Astrocyte of the cerebellum (primary cell): ENCODE measurements at places on chromosomes 5 and 9.

GRCh38 chr5:106698169-106698568 is 972.6 kb downstream of the EFNA5 start:
- DNase-seq = no peak

GRCh38 chr5:6359555-6360322 is 18.6 kb downstream of the MED10 start:
- no peak for DNase-seq

DNA sequence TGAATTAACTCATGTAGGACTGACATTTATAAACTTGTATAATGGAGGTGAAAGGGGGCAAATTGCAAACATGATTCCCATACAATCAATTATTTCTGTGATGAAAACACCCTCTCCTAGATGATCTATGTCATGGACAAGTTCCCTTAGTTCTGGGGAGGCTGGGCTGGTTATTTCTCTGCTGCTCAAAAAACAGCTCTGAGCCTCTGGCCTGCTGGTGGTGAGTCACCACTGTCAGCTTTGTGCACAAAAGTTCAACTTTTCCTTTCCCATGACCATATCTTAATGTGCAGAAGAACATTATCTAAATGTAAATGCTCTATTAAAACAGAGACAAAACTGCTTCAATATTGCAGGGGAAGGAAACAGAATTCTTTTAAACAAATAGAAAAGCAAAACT is 85.0 kb downstream of the HMHB1 start:
- no peak for DNase-seq

DNA sequence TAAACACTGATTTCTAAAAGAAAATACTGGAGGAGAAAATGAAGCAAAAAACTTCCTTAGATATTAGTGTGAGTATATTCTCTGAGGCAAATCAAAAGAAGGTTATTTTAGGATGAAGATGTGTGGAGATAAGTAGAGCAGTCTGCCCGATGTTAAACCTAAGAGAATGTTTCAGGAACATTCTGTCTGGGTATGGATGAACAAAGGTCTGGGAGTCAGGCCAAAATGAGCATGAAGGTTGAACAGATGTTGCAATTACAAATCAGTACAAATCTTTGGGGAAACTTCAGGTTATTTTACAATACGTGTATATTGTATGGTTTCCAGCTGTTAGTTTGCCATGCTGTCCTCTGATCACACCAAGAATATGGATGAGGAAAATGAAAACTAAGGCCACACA is 14.4 kb upstream of the CEP78 start:
- no peak for DNase-seq

DNA sequence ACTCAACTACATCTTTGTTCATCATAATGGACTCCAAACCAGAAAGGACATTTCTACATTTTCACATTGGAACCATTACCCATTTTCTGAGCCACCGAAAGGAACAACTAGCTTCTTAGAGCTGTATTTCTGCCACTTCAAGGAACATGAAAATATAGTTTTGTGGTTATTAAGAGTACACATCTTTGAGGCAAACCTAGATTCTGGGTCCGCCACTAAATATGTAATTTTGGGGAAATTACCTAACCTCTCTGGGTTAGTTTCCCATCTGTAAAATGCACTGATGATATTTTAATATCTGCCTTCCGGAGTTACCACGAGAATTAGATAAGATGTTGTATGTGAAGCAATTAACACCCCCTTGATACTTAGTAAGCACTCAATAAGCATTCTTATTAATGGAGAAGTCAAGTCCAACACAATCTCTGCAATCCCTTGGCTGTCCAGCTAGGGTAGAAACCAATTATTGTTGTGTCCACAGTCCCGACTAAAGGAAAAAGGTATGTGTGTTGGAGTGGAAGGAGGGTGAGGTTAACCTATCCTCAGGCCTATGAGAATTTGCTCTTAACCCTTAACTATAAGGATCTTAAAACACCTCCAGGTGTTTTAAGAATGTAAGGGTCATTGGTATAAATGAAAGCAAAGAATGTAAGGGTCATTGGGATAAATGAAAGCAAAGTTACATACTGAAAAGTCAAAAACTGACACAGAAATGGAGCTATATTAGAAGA is 94.0 kb upstream of the PTGER4 start:
- DNase-seq = no peak
